ENCODE measurements at places on chromosomes 2 and 18.

DNA sequence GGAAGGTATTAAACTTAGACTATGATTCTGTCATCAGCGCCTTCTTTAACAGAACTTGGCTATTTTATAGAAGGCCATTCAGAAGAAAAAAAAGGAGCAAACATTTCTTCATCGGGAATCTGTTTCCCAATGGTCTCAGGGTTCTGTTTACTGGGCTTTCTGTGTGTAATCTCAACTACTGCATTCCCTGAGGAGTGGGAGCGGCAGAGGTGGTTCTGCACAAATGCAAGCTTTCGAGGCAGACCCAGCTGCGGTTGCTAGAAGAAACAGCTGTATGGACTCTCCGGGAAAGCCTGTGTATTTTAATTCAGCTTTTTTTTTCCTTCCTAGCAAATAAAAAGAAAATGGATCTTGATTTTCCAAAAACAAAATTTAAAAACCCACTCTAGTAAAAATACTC is 250.7 kb downstream of the NAPG start:
- no peak for DNase-seq

DNA sequence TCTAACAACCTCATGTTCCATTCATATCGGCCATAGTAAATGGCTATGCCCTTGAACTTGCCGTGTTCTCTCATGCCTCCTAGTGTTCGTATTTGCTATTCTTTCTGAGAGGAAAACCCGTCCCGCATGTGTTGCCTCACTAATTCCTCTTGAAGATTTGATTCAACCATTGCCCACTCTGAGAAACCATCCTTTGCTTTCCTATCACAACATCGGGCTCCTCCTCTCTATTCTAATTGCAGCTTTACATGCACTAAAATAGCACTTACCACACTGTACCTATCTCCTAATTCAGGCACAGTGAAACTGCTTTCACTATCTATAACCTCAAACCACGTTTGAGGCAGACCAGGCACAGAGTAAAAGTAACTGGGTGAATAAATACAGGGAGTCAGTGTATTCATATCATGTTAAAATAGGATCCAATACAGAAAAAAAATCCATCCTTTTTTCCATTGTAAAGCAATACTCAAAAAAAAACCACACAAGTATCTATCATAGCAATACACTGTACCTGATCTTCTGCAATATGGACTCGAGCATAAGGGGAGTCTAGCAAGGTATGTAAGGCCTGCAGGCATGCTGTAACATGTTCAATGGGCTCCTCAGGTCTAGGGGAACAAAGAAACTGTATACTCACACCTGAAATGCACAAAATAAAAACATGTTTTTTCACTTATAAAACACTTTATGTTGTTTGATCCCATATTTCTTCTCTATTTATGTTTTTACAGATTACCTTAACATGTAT is 39.0 kb upstream of the STRN start:
- DNase-seq, result peak; percentile 62

GRCh38 chr2:121825003-121825950 is 69.8 kb downstream of the TSN start:
- DNase-seq, result no peak

DNA sequence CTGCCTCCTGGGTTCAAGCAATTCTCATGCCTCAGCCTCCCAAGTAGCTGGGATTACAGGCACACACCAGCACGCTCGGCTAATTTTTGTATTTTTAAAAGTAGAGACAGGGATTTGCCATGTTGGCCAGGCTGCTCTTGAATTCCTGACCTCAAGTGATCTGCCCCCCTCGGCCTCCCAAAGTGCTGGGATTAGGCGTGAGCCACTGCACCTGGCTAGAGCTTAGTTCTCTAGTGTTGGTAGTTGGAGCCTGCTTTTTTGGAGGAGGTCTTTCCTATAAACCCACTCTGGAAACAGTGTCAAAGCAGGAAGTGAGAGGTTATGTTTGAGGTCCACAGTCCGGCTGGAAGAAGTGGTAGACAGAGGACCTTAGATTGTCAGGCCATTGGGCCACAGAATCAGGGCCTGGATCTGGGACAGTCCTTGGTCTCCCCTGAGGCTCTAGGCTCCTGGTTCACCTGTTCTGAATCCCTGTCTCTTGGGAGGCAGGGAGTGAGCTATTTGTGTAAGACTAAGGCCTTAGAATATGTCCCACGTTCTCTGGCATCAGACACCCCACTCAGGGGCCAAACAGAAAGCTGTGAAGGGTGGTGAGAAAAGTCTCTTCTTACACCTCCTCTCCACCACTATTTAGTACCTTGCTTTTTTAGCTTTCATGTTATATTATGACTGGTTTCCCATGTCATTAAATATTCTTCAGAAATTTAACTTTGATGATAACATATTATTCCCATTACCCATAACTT is 34.5 kb downstream of the PCBP1 start:
- peak; percentile 53 for DNase-seq

DNA sequence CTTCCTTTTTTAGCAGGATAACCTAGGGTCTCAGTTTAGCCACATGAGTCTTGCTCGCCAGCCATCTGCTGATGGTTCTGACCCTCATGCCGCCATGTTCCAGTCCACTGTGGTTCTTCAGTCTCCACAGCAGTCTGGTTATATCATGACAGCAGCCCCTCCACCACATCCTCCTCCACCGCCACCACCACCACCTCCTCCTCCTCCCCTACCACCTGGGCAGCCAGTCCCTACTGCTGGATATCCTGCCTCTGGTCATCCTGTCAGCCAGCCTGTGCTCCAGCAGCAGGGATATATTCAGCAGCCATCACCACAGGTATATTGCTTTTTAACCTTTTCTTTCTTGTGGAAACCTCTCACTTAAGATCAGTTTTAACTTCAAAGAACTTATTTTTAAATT is 89.9 kb upstream of the UBXN4 start:
- DNase-seq, result no peak

All from GM12865 (cell line).